ENCODE measurements at places on chromosomes 12 and 14.

GRCh38 chr14:78543433-78543832, 373.3 kb downstream of the NRXN3 start:
- no peak for DNase-seq

- no peak for DNase-seq
These were observed 19.6 kb downstream of the SOX5 start for GRCh38 chr12:23929906-23930305.

DNA sequence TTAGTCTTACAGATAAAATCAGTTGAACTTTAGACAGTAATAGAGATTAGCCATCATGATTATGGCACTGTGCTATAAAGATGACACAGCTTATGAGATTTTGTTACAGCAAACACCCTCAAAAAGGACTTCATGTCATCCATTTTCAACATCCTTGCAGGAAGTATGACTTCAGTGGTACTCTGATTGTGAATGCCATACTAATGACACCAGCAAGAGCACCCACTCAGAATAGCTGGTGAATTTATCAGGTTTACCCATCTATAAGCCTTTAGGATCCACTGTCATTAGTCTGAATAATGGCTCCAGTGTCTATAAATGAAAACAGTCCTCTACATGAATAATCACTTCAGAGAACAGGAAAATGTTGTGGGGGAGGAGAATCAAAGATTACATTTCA, 615.2 kb downstream of the RPS29 start:
- no peak for DNase-seq

GRCh38 chr14:34324363-34324795, 137.7 kb downstream of the SPTSSA start:
- DNase-seq: no peak

DNA sequence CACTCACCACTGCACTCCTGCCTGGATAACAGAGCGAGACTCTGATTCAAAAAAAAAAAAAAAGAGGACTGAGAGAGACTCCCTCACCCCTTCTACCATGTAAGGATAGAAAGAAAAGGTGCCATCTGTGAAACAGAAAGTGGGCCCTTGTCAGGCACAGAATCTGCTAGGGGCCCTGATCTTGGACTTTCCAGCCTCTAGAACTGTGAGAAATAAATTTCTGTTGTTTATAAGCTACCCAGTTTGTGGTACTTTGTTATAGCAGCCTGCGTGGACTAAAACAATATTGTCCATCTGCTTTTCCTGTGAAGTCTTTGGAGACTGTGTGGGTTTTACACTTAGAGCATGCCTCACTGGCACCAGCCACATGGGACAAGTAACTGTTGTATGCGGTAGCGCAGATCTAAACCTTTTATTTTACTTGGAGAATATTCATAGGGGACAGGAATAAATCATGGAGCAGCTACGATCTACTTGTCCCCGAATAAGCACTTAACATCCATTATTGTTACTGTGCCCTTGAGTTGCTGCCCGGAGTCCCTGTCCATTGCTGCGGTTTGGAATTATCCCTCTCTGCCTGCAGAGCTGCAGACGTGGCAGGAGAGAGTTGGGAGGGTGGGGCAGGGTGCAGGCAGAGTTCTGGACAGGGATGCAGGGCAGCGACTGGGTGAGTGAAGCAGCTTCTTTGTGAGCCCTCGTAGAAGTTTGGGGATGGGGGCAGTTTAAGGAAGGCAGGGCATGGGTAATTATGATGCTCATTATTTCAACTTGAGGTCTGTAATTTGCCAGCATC, 52.4 kb upstream of the STON2 start:
- DNase-seq: no peak

- no peak for DNase-seq
These were observed 176.8 kb downstream of the GXYLT1 start for GRCh38 chr12:41967668-41968500.

DNA sequence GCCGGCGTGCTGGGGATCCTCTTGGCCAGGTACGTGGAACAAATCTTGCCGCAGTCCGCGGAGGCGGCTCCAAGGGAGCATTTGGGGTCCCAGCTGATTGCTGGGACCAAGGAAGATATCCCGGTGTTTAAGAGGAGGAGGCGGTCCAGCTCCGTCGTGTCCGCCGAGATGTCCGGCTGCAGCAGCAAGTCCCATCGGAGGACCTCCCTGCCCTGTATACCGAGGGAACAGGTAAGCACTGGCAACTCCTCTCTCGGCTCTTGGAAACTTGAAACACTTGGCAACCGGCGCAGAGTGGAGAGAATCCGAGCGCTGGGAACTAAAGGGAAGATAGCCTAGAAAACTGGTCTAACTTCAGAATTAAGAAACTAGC, 1.7 kb downstream of the PDE3A start:
- no peak for DNase-seq
